Epithelial cell of prostate (primary cell): ENCODE measurements at places on chromosomes 7 and 10.

DNA sequence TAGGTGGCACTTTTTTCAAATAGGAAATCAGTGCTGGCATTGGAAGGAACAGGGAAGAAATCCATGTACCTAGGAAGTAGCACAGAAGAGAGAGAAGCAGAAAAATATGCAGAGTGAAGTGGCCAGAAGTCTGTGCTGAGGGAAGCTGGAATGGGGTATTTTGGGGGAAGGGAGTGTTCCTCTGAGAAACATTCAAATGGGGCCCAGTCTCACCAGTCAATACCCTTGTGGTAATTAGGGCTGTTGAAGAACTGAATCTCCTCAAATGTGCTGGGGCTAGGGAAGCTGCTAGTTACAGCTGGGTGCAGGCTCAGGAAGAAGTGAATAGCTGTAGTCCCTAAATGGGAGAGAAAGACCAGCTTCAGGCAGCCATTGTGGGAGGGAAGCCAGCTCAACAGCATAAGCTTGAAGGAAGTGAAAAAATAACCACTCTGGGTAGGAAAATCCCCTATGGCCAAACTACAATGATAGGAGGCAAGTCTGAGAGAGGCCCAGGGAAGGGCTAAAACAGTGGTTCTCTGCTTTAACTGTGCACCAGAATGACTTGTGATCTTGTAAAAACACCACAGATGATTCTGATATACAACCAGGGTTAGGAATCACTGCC, 7.6 kb downstream of the NDST2 start:
- no peak for DNase-seq

GRCh38 chr7:140053812-140054539, 8.8 kb downstream of the PARP12 start:
- DNase-seq, result no peak

DNA sequence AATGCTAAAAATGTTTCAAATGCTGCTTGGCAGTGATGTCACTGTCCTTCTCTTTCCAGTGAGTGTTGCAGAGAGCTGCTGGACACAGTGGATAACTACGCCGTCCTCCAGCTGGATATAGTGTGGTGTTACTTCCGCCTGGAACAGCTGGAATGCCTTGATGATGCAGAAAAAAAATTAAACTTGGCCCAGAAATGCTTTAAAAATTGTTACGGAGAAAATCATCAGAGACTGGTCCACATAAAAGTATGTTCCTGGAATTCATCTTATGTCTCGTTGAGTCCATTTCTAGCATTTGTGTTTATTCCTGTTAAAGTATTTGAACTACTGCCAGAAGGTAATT, 25.2 kb downstream of the NUB1 start:
- no peak for DNase-seq

- no peak for DNase-seq
Measured at GRCh38 chr10:72367301-72367960, 12.7 kb upstream of the DNAJB12 start.

GRCh38 chr7:69426705-69427104, 171.6 kb upstream of the AUTS2 start:
- no peak for DNase-seq

GRCh38 chr7:73717991-73718405, 1.5 kb downstream of the STX1A start:
- DNase-seq, result no peak

GRCh38 chr10:28632584-28632945, 44.8 kb upstream of the BAMBI start:
- no peak for DNase-seq

GRCh38 chr10:25226775-25227682, 52.2 kb downstream of the GPR158 start:
- peak; percentile 6 for DNase-seq

GRCh38 chr7:78429878-78430277, 631.3 kb downstream of the PHTF2 start:
- no peak for DNase-seq

DNA sequence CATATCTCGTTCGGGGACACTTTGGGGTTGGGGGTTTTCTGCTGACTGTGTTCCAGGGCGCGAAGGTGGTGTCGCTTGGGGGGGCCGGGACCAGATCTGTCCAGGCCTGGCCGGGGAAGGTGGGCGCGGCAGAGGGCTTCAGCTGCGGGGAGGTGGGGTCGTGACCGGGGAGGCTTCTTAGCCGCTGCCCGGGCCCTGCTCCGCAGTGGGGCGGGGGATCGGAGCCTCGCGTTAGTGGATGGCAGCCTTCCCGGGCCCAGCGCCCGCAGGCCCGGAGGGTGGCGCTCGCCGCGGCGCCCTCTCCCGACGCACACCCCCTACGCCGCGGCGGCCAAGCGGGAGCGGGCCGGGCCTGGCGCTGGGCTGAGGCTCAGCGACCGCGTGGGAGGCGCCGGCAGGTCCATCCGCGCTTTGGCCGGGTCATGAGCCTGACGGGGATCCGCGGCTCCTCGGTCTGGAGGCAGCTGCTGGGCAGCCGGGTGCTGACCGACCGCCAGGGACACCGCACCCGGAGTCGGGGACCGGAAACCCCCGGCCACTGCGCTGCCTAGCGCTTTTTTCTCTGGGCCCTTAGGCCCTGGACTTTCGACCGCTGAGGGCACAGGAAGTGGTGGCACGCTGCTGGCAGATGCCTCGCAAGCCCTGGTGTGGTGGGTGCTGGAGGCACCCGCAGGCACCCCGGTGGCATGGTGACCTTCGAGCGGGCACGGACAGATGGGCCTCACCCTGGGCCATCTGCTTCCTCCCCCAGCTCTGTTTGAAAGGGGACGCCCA, 1.2 kb downstream of the AGAP3 start:
- no peak for DNase-seq

DNA sequence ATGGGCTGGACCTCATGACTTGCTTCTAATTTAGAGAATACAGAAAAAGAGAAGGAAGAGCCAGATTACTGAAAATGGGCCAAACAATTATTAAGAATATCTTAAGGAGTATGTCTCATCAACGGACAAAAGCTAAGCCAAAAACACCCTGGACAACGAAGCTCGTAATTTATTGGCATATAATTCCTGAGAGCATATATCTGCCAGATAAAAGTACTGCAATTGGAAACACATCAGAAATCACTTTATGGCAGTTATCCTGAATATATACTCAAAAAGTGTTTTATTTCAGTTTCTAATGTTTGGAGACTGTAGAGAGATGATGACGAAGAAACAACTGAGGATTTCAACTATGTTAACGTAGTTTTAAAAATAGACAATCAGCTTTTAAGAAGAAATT, 211.8 kb downstream of the CSTF2T start:
- DNase-seq, result no peak

DNA sequence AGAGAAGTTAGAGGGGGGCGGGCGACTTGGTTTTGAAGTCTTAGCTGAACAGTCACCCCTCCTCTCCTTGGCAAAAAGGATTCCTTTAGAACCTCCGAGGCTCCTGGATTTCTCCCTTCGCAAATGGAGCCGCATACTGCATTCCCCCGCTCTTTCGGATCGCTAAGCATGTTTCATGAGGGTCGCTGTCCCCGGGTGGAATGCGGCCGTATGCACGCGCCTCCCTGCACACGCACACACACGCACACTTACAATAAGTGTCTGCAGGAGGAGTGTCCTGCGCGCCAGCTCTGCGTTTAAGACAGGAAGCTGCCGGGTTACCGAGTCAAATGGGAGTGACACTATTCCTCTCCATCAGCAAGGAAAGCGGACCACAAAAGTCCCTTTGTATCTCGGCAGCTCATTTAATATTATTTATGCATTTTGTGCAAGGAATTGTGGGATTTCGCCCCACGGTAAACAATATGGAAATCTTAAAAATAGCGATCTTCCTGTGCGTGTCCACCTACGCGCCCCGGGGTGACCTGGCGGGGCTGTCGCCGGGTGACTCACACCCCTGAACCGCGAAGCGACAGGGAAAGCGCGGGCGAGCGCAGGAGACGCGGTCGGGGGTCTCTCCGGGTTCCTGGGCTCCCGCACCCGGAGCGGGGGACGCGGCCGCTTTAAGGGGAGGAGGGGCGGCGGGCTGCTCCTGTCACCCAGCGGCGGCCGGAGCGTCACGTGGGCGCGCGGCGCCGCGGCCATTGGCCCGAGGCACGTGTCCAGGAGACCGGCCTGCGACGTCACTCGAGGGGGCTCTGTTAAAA, 988 bp upstream of the EN2 start:
- no peak for DNase-seq

DNA sequence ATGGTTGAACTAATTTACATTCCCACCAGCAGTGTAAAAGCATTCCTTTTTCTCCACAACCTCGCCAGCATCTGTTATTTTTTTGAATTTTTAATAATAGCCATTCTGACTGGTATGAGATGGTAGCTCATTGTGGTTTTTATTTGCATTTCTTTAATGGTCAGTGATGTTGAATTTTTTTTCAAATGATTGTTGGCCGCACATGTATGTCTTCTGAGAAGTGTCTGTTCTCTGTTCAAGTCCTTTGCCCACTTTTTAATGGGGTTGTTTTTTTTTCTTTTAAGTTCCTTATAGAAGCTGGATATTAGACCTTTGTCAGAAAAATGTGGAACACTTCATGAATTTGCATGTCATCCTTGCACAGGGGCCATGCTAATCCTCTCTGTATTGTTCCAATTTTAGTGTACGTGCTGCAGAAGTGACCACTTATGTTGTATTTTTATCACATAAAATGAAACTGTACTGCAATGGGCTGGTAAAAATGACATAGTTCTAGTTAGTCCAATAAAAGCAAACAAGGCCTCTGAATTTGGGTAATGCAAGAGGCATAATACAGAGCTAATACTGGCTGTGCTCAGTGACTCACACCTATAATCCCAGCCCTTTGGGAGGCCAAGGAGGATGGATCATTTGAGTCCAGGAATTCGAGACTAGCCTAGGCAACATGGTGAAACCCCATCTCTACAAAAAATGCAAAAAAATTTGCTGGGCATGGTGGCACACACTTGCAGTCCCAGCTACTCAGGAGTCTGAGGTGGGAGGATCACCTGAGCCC, 70.3 kb downstream of the ABI1 start:
- no peak for DNase-seq

DNA sequence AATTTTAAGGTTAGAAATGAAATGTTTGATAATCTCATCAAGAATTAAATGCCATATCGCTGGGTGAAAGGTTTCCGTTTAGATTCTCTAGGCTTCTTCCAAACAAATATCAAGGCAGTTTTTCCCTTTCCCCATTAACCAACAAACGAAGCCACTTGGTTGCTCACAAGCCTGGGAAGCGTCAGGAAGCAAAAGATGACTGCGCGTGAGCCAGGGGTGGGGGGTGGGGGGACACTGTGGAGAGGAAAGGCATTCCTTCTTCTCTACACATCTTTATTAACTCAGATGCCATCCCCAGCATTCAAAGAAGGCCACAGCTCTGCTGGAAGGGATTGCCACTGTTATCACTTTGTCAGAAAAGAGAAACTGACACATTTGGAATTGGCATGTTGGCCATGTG, 207.1 kb downstream of the TRIL start:
- DNase-seq, result no peak

- no peak for DNase-seq
Measured at GRCh38 chr10:118308664-118309063, 33.5 kb downstream of the FAM204A start.

GRCh38 chr10:29392376-29393021, 103.6 kb downstream of the LYZL1 start:
- DNase-seq, result no peak

DNA sequence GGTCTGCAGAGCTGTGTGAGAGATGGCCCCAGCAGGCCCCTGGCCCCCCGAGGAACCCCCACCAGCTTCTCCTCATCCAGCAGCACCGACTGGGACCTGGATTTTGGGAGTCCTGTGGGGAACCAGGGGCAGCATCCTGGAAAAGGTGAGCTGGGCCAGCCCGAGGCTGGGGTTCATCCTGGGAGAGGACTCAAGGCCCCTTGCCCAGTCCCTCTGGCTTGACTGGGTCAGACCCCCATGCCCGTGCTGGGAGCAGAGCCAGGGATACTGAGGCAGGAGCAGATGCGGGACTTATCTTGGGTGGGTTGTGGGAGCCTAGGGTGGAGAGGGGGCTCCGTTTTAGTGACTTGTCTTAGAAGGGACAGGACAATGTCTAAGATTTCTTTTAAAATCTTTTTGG, 47.5 kb downstream of the ZNF467 start:
- DNase-seq, result no peak

- no peak for DNase-seq
Measured at GRCh38 chr10:88728107-88728763, 22.2 kb downstream of the LIPK start.

- DNase-seq, result no peak
Measured at GRCh38 chr7:125119559-125120115, 190.0 kb upstream of the POT1 start.

- DNase-seq, result no peak
Measured at GRCh38 chr7:157139111-157139809, 534 bp downstream of the UBE3C start.

- DNase-seq, result no peak
Measured at GRCh38 chr10:96648297-96648696, 61.5 kb upstream of the TM9SF3 start.

- DNase-seq, result no peak
Measured at GRCh38 chr10:81570349-81570748, 304.6 kb upstream of the NRG3 start.

DNA sequence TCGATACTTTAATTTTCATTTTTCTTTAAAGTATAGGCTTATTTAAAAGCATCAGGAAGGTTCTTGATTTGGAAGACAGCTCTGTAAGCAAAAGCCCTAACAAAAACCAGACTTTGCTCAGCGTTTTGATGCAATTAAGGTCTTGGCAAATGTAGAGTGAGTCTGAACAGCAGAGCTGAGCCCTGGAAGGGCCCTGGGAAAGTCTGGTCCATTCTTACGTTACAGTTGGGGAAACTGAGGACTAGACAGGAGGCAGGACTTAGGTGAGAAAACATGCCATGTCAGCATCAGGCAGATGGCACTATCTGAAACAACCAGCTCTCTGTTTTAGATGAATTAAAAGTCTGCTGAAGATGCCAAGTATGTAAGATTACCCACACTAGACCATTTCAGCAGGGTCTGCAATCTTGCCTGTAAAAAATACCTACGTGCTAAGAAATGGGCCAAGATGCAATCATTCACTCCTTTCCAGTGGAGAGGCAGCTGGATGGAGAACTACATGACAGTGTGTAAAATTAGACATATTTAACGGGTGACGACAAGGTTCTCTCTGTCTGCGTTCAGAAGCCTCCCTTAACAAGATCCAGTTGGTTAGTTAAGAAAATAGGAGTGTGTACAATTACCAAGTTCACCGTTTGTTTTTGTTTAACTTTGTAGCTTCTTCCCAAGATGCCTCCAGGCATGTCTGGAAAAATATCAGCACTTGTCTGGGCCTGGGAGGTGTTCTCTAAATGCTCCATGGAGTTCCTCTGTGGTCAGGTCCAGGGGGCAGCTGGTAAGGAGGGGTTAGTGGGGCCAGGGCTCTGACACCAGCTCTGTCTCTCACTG, 502.3 kb upstream of the ZMIZ1 start:
- DNase-seq, result no peak
